CD4-positive, alpha-beta memory T cell (primary cell): ENCODE measurements at places on chromosomes 2 and 18. TPM values are rescaled to one million over a fixed set of nuclear protein-coding genes. Genes with fewer than 3 reads are reported as not detected.

Gene TFCP2L1
- not detected for polyA plus RNA-seq

GRCh38 chr2:120982598-120982997 is 246.9 kb downstream of the GLI2 start:
- H3K36me3 ChIP-seq, result no peaks in the 10 kb centered on the region
- no peak overlapping the region for H3K27ac ChIP-seq
- no peaks in the 10 kb centered on the region for H3K4me1 ChIP-seq
- no peaks in the 10 kb centered on the region for H3K27me3 ChIP-seq
- no peak for DNase-seq
- no peak overlapping the region for H3K4me3 ChIP-seq

DNA sequence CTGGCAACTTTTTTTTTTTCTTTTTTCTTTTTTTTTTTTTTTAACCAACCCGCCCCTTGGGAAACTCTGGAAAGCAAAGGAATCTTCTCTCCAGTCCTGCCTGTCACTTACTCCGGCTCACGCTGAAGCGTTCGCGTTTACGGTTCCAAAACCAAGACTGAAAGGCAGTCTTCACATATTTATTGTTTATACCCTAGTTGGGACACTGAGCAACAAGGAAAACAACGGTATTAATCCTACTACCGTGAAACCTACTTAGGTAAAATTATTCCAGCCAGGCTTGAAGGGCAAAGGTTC is 125.4 kb downstream of the OSBPL1A start:
- DNase-seq, result no peak
- no peak overlapping the region for H3K4me3 ChIP-seq
- H3K27me3 ChIP-seq, result no peaks in the 10 kb centered on the region
- peaks cover 5% of the 10 kb centered on the region for H3K4me1 ChIP-seq
- H3K36me3 ChIP-seq, result no peaks in the 10 kb centered on the region

- no peaks in the 10 kb centered on the region for H3K27me3 ChIP-seq
- H3K27ac ChIP-seq, result no peak overlapping the region
- DNase-seq, result no peak
- no peak overlapping the region for H3K4me3 ChIP-seq
Measured at GRCh38 chr18:64882896-64883295, 734.0 kb upstream of the LINC00305 start.

- no peaks in the 10 kb centered on the region for H3K36me3 ChIP-seq
- no peaks in the 10 kb centered on the region for H3K27me3 ChIP-seq
- peaks cover 12% of the 10 kb centered on the region for H3K4me1 ChIP-seq
Measured at GRCh38 chr18:49168281-49168985, 217.7 kb upstream of the SMAD7 start.

DNA sequence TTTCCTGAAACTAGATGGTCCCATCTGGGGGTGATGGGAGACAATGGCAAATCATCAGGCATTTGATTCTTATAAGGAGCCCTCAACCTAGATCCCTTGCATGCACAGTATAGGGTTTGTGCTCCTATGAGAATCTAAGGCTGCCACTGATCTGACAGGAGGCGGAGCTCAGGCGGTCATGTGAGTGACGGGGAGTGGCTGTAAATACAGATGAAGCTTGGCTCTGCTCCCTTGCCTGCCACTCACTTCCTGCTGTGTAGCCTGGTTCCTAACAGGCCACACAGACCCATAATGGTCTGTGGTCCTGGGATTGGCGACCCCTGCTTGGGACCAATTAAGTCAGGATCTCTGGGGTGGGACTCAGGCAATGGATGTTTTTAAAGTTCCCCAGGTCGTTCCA is 293.4 kb downstream of the ZNF521 start:
- no peaks in the 10 kb centered on the region for H3K36me3 ChIP-seq
- H3K4me3 ChIP-seq, result no peak overlapping the region
- no peaks in the 10 kb centered on the region for H3K4me1 ChIP-seq
- no peaks in the 10 kb centered on the region for H3K27me3 ChIP-seq
- no peak overlapping the region for H3K27ac ChIP-seq
- DNase-seq, result no peak

DNA sequence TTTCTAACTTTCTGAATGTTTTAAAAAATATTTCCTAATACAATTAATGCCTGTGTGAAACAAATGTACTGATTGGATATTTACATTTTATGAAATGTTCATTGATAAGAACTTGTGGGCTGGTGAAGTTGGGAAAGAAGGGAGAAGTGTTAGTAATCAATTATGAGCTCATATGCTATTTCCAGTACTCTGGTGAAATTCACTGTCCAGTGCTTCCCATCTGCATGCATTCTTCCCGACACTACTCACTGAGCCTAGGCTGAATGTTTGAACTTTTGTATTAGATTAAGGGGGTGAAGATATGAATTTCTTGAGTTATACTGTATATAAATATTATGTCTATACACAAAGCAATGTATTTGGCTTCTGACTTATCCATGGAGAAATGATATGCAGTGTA is 36.0 kb downstream of the SKA1 start:
- H3K4me3 ChIP-seq, result no peak overlapping the region
- H3K36me3 ChIP-seq, result no peaks in the 10 kb centered on the region
- H3K4me1 ChIP-seq, result no peaks in the 10 kb centered on the region

DNA sequence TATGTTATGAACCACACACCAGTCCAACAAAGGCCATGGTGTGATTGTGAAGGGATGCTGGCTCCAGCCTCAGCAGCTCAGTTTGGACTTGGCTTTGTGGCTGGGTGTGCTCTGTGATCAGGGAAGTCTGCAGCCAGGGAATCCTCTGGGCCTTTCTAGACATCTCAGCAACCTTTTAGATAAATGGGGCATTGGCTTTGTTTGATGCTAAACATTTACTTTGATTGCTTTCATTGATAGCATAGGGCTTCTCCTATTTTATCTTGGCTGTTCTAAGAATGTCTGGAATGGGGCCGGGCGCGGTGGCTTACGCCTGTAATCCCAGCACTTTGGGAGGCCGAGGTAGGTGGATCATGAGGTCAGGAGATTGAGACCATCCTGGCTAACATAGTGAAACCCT is 104.5 kb downstream of the VAPA start:
- no peak for DNase-seq
- no peaks in the 10 kb centered on the region for H3K4me1 ChIP-seq
- H3K27me3 ChIP-seq, result no peaks in the 10 kb centered on the region
- H3K4me3 ChIP-seq, result no peak overlapping the region

Gene STARD6
- 0.46 TPM for polyA plus RNA-seq

Gene TMEFF2
- polyA plus RNA-seq, result not detected

Gene FABP1
- polyA plus RNA-seq, result not detected

DNA sequence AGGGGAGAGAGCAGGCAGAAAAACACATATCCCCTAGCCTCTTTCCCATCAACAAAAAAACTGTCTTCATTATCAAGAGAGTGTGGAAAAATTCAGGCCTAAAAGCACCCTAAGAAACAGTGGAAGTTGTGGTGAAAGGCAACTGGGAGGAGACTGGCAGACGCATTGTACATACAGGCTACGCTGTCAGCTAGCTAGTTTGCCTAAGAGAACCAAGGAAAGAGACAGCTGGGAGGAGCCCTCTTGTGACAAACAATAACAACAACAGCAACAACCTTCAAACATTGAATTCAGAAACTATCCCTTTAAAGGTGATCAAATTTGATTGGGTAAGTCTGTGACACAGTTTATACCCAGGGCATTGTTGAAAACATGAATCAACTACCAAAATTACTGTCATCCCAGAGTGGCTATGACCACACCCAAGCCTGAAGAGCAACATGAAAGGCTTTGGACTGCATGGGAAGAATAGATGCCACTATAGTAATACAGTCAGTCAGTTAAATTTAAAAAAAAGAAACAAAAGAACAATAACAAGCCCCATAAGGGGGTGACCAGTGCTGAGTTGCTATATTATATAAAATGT is 88.9 kb upstream of the CRIM1 start:
- no peak for DNase-seq
- H3K27me3 ChIP-seq, result no peaks in the 10 kb centered on the region
- no peaks in the 10 kb centered on the region for H3K4me1 ChIP-seq
- no peaks in the 10 kb centered on the region for H3K36me3 ChIP-seq
- no peak overlapping the region for H3K27ac ChIP-seq
- no peak overlapping the region for H3K4me3 ChIP-seq

DNA sequence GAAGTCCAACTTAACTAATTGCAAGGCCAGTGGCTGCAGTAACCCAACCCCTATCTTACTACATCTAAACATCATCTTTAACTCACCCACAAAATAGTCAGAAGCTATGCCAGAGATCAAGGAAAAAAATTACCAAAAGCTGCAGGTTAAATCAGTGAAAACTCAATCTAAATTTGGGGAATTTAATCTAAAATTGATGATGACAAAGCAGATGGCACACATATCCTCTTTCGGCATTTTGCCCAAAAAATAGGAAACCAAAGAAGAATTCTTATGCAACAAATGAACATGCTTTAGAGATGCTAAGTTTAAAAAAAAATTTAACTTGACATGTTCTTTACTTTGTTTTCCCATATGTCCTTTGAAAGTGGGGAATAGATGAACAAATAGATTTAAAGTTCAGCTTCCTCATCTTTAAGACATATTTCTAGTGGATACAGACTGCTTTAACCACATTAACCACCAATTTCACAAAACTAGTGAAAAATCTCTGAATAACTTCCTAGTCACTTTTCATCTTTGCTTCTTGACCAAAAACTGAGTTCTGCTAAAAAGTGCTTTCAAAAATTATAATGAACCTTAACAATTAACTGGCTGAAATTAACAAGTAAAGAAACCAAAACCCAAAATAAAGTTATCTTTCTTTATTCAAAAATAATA is 74.3 kb upstream of the CCDC150 start:
- H3K36me3 ChIP-seq, result no peaks in the 10 kb centered on the region
- H3K27ac ChIP-seq, result no peak overlapping the region
- no peak overlapping the region for H3K4me3 ChIP-seq
- DNase-seq, result no peak
- H3K27me3 ChIP-seq, result no peaks in the 10 kb centered on the region

GRCh38 chr18:64791236-64791635 is 642.3 kb upstream of the LINC00305 start:
- no peaks in the 10 kb centered on the region for H3K36me3 ChIP-seq
- no peaks in the 10 kb centered on the region for H3K27me3 ChIP-seq
- H3K27ac ChIP-seq, result no peak overlapping the region
- H3K4me3 ChIP-seq, result no peak overlapping the region

Gene LRRTM1
- not detected for polyA plus RNA-seq

DNA sequence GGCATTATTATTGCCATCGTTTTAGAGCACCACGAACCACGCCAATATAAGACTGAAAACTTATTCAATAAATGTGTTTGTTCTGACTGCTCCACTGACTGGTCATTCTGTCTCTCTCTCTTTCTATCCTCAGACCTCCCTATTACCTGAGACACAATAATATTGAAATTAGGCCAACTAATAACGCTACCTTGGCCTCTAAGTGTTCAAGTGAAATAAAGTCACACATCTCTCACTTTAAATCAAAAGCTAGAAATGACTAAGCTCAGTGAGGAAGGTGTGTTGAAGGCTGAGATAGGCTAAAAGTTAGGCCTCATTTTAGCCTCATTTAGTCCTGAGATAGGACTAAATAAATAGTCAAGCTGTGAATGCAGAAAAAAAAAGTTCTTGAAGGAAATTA is 38.8 kb downstream of the G6PC2 start:
- no peaks in the 10 kb centered on the region for H3K4me1 ChIP-seq
- H3K27ac ChIP-seq, result no peak overlapping the region
- H3K4me3 ChIP-seq, result no peak overlapping the region
- H3K27me3 ChIP-seq, result no peaks in the 10 kb centered on the region
- DNase-seq, result no peak

- no peaks in the 10 kb centered on the region for H3K36me3 ChIP-seq
- no peak overlapping the region for H3K4me3 ChIP-seq
- H3K27ac ChIP-seq, result no peak overlapping the region
- H3K4me1 ChIP-seq, result no peaks in the 10 kb centered on the region
- DNase-seq, result no peak
- no peaks in the 10 kb centered on the region for H3K27me3 ChIP-seq
Measured at GRCh38 chr2:29747786-29748470, 173.5 kb downstream of the ALK start.

- H3K27ac ChIP-seq, result no peak overlapping the region
- H3K4me1 ChIP-seq, result no peaks in the 10 kb centered on the region
- H3K36me3 ChIP-seq, result no peaks in the 10 kb centered on the region
- no peak overlapping the region for H3K4me3 ChIP-seq
- no peaks in the 10 kb centered on the region for H3K27me3 ChIP-seq
Measured at GRCh38 chr2:237333748-237334147, 80.2 kb downstream of the COL6A3 start.

Gene MYO5B
- polyA plus RNA-seq, result not detected

- peaks cover 30% of the 10 kb centered on the region for H3K4me1 ChIP-seq
- no peaks in the 10 kb centered on the region for H3K27me3 ChIP-seq
- no peak overlapping the region for H3K27ac ChIP-seq
- no peaks in the 10 kb centered on the region for H3K36me3 ChIP-seq
Measured at GRCh38 chr2:10369269-10370255, 66.9 kb downstream of the HPCAL1 start.

DNA sequence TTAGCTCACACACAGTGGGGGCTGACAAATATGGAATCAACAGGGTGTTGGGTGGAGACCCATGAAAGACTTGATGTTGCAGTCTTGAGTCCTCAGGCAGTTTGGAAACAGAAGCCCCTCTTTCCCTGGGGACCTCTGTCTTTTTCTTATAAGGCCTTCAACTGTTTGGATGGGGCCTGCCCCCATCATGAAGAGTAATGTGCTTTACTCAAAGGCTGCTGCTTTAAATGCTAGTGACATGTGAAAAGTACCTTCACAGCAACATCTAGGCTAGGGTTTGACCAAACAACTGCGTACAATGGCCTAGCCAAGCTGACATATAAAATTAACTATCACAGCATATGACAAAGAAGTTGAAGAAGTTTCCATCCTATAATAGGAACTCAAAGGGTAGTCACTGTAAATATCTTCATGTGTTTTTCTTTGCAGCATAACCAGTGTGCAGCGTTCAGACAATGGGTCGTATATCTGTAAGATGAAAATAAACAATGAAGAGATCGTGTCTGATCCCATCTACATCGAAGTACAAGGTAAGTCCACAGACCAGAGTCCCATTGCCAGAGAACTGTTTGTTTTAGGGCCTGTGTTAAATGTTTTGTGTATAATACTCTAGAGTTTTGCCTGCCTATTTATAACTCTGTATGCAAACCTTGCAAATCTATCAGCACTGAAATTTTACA is 46.3 kb downstream of the MERTK start:
- DNase-seq, result no peak
- H3K27ac ChIP-seq, result no peak overlapping the region
- no peak overlapping the region for H3K4me3 ChIP-seq
- H3K36me3 ChIP-seq, result no peaks in the 10 kb centered on the region

DNA sequence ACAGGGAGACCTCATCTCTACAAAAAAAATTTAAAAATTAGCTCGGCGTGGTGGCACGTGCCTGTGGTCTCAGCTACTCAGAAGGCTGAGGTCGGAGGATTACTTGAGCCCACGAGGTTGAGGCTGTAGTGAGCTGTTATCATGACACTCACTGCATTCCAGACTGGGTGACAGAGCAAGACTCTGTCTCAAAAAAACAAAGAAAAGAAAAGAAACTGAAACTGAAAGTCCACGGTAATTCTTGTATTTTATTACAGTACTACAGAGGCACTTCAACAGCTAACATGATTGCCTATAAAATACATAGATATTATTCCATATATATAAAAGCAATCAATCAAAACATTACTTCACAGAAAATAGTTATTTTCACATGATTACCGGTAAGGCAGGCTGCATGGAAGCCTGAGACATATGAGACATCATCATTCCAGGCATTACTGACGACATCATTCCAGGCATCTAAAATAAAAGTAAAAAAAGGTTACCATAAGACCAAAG is 23.1 kb downstream of the PRPF40A start:
- DNase-seq, result peak; percentile 18
- no peaks in the 10 kb centered on the region for H3K36me3 ChIP-seq
- peak overlapping the region; percentile 58 for H3K27ac ChIP-seq
- no peaks in the 10 kb centered on the region for H3K27me3 ChIP-seq
- H3K4me1 ChIP-seq, result peaks cover 44% of the 10 kb centered on the region

GRCh38 chr18:58692422-58693185 is 21.3 kb downstream of the MALT1 start:
- H3K27me3 ChIP-seq, result no peaks in the 10 kb centered on the region
- peaks cover 15% of the 10 kb centered on the region for H3K36me3 ChIP-seq
- peak; percentile 51 for DNase-seq
- peak overlapping the region; percentile 26 for H3K27ac ChIP-seq
- peaks cover 97% of the 10 kb centered on the region for H3K4me1 ChIP-seq
- no peak overlapping the region for H3K4me3 ChIP-seq

Gene GYPC
- 165 TPM for polyA plus RNA-seq
